ENCODE measurements at places on chromosomes 4 and X. TPM values are rescaled to one million over a fixed set of nuclear protein-coding genes. Genes with fewer than 3 reads are reported as not detected.

Gene DAPP1
- total RNA-seq: 0.25 TPM

Gene NAP1L2
- 29.7 TPM for total RNA-seq

Gene PPA2
- 57.0 TPM for total RNA-seq

Gene MAOA
- total RNA-seq: 12.0 TPM

Gene ENPEP
- total RNA-seq: 1.7 TPM

Gene HSD17B11
- 32.0 TPM for total RNA-seq

Gene ZAR1
- total RNA-seq: 0.25 TPM

Gene FATE1
- total RNA-seq: not detected

Gene XAGE2
- not detected for total RNA-seq

Gene CBLL2
- total RNA-seq: not detected

Gene ZNF157
- total RNA-seq: 3.7 TPM
